RPMI7951 (cell line): ENCODE measurements at places on chromosomes 13 and 19.

DNA sequence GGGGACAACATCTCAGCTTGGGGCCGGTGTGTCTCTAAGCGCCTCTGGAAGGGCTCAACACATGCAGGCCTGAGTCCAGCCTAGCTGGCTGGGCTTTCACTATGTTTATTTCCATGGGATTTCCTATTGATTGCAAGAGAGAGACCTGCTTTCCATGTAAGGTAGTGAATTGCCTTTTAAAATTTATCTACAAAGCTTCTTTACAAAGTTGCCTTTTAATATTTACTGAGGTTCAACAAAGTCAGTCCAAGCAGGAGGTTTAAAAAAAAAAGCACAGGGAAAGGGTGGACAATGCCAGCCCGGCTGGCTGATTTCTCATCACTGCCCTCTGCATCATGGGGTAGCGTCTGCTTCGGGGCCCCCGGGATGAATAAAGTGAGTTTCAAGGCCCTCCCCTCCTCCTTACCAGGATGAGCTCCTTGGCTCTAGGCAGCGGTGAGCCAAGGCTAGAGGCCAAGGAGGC is 15.8 kb downstream of the TLE2 start:
- no peak for DNase-seq

GRCh38 chr13:99883805-99884204 is 87.8 kb downstream of the ZIC5 start:
- DNase-seq: no peak

DNA sequence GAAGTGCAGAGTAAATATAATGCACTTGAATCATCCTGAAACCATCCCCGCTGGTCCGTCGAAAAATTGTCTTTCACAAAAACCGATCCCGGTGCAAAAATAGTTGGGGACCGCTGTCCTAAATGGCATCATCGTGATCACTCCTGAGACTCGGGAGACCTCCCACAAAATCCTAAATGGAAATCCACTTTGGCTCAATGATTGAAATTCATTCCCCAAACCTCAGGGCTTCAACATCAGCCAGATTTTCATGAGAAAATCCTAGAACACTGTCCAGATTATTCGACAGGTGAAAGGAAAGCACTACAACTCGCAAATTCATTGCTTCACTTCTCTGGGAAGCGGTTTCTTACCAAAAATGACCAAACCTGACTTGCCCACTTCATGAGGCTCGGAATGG is 335.3 kb upstream of the ZNF507 start:
- DNase-seq: no peak

GRCh38 chr19:12767150-12767549 is 8.2 kb downstream of the HOOK2 start:
- DNase-seq: no peak

DNA sequence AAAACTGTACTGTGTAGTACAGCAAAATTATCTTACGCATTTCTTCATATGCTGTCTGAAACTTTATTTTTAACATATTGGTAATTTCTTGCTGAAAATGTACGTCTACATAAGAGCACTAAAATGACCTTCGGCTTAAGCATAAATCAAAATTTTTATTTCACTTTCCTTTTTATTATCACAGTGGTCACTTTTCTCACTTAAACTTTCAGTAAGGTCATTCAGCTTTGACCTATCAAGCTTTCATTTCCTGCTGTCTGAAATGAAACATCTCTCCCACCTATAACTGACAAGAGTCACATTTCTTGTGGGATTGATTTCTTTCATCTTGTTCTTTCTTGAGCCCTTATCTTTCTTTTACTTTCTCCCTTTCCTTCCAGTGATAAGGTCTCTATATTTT is 2212.7 kb upstream of the PCDH20 start:
- DNase-seq: no peak

DNA sequence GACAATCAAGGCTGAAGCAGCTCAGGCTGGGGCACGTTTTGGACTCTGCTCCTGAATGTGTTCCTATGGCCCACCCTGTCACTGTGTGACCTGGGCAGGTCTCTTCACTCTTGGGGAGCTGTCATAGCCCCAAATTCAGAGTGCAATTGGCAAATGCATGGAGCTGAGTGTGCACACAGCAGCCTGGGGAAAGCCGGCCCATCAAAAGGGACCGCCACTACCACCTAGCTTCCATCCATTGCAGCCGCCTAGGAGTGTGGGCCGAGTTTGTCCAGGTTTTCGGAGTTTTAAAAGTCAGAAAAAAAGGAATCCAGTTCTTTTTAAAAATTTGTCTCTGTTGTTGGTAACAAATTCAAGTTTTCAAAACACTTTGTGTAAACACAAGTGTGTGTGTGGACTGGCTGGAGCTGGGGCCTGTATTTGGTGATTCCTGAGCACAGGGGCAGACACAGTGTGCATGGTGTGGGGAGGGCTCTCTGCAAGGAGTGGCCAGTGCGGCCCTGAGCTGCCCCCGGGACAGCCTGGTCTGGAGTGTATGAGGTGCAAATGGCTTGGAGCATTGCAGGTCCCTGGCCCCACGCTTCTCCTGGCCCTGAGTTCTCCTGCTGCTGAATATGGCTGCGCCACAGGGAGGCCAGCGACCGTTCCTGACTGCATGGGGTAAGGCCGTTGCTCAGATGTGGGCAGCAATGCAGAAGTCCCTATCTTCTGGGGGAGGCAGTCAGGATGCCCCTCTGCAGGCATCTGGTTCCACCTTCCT is 13.2 kb upstream of the ZNF536 start:
- DNase-seq: no peak

DNA sequence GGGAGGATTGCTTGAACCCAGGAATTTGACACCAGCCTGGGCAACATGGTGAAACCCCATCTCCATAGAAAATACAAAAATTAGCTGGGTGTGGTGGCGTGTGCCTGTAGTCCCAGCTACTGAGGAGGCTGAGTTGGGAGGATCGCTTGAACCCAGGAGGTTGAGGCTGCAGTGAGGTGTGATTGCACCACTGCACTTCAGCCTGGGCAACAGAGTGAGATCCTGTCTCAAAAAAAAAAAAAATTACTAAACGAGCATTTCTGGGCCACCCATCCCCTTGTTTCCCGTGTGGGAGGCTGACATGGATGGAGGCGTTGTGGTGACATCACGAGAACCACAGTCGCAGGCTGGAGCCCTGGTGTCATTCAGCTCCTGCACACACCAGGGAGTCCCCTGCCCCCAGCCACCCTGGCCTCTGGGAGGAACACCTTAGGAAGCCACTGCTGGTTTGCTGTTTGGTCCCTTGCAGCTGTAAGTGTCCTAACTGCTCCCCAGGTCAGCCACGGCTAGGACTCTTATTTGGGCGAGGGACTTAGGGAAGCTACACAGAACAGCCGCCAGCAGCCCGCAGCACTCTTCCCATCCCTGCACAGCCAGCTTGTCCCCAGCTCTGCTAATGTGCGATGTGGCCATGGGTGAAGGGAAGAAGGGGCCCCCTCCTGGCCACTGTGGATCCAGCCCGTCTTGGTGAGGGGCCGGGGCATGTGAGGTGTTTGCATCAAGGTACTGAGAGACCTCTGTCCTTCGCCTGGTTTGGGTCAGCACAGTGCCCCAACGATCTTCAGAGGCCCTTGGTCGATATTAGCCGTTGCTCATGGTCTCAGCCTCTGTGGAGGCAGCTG is 12.7 kb downstream of the NKPD1 start:
- DNase-seq: no peak

DNA sequence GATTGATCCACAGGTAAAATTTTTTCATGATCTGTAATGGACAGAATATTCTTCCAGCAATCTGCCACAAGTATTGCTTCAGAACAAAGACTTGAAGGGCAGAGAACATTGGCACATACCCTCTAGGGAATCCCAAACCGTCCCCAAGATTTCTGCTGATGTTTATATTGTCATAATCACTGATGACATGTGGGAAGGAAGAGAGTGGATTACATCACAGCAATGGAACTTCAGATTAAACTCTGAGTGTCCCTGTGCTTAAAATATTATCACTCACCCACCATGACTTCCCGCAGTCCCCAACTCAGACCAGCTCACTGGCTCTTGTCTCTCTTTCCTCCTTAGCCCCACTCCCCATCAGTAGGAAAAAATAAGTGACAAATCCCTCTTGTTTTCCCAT is 8.5 kb upstream of the TPT1 start:
- DNase-seq: no peak

GRCh38 chr13:43388282-43389034 is 365.1 kb downstream of the DNAJC15 start:
- DNase-seq: no peak

- no peak for DNase-seq
These were observed 240.0 kb downstream of the GPC6 start for GRCh38 chr13:93466502-93467036.

- DNase-seq: no peak
These were observed 194.7 kb downstream of the ABCC4 start for GRCh38 chr13:95106562-95106961.

GRCh38 chr13:107563099-107563925 is 652.0 kb downstream of the LIG4 start:
- no peak for DNase-seq

DNA sequence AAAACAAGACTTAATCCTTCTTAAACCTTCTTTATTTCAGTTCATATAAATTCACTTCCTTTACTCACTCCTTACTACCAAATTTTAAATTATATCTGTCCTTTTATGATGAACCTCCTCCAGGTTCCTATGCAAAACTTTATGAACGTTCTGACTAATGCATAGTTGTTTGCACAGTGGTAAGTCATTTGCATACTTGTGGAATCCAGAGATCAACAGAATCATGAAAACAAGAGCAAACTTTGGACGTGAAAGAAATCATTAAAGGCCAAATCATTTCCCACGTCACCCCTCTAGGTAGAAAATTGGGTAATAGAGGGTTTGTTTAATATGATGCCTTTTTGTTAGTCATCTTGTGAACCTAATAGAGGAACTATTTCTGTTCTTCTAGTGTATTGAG is 32.3 kb upstream of the MYCBP2 start:
- DNase-seq: no peak

DNA sequence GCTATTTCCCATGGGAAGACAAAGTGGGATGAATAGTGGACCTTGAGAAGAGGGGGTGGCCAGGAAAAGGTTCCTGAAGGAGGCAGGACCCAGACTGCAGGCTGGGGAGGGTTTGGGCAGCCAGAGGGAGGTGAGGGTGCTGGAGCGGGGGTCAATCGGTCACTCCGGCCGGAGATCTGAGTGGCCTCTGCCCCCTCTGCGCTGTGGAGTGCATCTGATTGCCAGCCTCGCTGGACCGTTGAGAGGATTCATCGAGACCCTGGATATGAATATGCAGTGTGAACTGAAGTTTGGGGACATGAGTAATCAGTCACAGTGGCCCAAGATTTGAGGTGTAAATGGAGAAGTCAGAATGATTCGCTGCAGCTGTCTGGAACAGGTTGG is 5.5 kb upstream of the ZNF580 start:
- DNase-seq: no peak

DNA sequence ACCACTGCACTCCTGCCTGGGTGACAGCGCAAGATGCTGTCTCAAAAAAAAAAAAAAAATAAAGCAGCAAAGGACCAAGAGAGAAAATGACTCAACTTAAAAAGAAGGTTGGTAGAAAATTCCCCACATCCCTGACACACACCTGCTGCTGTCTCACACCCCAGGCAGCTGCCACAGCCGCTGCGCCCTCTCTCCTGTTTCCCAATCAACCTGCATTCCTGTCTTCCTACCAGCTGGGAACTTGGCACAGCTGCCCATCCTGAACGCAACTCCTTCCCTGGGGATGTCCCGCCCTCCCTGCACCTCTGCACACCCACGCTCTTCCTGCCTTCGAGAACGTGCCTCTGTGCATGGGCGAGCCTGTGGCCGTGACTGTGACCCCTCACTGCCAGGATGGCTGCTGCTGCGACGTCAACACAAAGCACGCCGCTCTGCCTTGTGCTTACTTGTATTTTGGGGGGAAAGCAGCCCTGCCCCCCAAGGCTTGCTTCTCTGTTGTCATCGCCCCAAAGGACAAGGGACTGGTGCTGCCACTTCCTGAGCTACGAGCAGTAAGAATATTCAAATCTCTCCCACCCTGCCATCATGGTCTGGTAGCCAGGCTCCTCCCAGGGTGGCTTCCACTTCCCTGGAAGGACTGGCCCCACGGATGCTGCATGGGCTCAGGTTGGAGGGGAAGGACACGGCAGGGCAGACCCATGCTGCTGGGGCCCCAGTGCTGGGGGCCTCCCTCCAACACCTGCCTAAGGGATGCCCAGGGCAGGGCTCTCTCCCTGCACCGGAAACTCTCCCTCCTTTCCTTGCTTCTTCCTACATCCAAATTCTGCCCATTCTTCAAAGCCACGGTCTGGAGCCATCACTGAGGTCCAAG is 20.7 kb downstream of the SH3GL1 start:
- DNase-seq: peak; percentile 62
